ENCODE measurements at places on chromosomes 6 and 20. TPM values are rescaled to one million over a fixed set of nuclear protein-coding genes. Genes with fewer than 3 reads are reported as not detected.

HLA-F gene
- total RNA-seq: 1.3 TPM

SPDEF gene
- total RNA-seq: 21.0 TPM

SLC24A3 gene
- 0.09 TPM for total RNA-seq

IL20RA gene
- 3.8 TPM for total RNA-seq

AGER gene
- 2.0 TPM for total RNA-seq

BTBD9 gene
- total RNA-seq: 3.7 TPM

NFS1 gene
- total RNA-seq: 18.4 TPM

WFDC10B gene
- total RNA-seq: not detected

FRK gene
- total RNA-seq: 2.7 TPM

NT5E gene
- total RNA-seq: 50.2 TPM

GSTA2 gene
- not detected for total RNA-seq

MYH7B gene
- total RNA-seq: under 0.01 TPM

GHRH gene
- total RNA-seq: not detected

FOXC1 gene
- 7.9 TPM for total RNA-seq

BPIFB1 gene
- not detected for total RNA-seq

MYMX gene
- total RNA-seq: not detected

PDE7B gene
- 0.21 TPM for total RNA-seq
